Brain microvascular endothelial cell (primary cell): ENCODE measurements at places on chromosomes 11 and 22.

DNA sequence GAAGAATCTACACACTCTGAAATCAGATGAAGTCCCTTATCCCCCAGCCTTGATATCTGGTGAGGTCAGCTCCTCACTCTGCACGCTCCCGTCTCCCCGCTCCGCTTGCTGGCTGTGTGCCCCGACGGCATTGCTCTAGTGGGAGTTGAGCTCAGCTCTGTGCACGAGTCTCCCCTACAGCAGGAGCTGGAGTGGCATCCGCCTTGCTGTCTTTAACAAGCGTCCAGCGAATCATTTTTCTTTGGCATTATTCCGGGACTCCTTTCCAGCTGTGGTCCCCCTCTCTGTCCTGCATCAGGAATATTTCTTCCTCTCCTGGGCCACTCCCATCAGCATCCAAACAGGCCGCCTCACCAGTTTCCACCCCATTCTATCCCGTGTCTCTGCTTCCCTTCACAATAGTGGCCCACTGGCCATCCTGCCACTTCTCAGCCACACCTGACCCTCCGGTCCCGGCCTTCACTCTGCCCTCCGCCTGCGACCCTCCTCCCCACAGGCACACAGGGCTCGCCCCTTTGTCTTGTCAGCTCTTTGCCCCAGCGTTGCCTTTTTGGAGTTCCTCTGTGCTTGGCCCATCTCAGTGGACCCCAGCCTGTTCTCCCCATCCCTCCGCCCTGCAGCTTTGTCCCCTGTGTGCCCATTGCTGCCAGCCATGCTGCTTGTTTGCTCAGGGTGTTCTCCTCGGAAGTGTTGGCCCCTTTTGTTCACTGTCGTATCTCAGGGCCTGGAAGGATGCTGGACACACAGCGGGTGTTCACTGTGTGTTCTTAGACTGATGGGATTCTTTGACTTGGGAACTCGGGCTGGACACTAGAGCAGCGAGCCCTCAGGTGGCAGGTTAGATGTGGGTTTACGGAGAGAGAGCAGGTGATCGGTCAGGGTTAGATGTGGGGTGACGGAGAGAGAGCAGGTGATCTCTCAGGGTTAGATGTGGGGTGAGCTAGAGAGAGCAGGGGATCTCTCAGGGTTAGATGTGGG, 441.8 kb downstream of the TBC1D22A start:
- DNase-seq: no peak

DNA sequence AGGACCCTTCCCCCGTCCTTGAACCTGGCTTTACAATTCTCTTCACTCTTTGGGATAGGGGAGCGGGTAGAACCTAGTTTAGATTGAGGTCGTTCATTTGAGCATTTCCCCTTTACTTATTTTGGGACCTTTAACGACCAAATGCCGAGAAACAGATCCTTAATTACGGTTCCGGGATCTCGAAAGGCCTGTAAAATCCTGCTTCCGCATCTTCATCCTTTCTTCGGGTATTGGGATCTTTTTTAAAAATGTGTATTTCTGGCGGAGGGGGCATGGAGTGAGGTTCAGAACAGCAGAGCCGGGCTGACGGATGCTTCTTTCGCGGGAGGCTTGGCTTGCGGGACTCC, 395 bp upstream of the HIPK3 start:
- no peak for DNase-seq

- DNase-seq: no peak
Measured at GRCh38 chr22:39567135-39567946, 3.2 kb upstream of the CACNA1I start.

GRCh38 chr11:123145220-123145619, 49.8 kb downstream of the CLMP start:
- DNase-seq: peak; percentile 57

DNA sequence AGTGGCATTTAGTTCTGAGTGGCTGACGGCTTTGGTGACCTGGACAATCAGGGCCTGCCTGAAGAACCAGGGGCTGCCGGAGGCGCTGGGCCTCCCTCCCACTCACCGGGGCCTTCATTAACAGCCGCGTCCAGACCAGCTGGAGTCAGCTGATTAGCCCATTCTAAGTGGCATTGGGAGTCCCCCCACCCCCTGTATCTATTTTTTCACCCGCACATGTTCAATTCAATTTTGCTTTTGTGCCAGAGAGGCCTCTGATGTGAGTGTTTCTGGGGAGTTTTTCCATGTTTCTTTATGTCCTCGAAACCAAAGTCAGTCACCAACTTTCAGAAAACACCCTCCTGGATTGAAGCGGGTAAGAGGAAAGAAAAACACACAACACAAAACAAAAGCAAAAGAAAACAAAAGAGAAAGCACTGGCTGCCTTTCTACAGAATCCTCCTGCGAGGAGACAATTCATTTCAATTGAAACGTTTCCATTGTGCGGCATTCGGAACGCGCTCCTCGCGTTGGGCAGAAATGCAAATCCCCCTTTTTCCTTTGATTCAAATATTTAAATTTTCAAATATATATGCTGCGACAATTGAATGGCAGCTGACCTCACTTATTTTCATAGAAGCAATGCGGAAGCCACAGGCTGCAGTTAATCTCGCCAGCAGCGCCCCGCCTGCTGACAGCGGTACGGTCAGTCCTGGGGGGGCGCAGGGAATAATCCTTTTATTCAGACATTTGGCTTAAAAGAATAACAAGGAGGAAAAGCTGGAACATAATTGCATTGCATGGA, 17.7 kb downstream of the CDKN1C start:
- DNase-seq: no peak

GRCh38 chr11:28537822-28538221, 429.6 kb downstream of the METTL15 start:
- no peak for DNase-seq

DNA sequence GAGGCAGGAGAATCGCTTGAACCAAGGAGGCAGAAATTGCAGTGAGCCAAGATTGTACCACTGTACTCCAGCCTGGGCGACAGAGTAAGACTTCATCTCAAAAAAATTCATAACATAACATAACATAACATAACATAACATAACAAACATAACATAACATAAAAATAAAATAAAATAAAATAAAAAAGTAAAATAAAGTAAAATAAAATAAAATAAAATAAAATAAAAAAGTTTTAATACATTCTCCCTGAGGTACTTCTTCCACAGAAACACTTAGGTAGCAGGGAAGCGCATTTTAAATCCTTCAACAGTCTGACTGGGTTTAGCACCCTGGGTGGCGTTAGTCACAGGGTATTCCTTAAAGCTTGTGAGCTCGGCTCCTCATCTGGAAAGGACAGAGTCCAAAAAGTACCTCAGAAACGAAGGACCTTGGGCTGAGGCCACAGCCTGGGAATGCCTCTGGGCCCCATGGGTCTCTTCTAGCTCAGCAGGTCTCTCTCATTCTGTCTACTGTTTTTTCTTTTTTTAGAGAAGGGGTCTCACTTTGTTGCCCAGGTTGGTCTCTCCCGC, 41.7 kb downstream of the MICAL3 start:
- no peak for DNase-seq

DNA sequence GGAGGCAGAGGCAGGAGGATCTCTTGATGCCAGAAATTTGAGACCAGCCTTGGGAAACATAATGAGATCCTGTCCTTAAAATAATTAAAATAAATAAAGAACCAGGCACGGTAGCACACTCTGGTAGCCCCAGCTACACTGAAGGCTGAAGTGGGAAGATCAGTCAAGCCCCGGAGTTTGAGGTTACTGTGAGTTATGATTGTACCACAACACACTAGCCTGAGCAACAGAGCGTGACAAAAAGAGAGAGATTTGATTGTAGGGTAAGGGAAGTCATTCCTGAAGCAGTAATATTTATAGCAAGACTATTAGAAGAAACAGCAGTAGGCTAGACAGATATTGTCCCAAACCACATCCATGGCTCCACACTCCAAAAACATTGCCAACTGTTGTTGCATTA, 1408.4 kb upstream of the TENM4 start:
- no peak for DNase-seq
